ENCODE measurements at places on chromosomes 5 and 9. TPM values are rescaled to one million over a fixed set of nuclear protein-coding genes. Genes with fewer than 3 reads are reported as not detected.

Gene PTPRD
- 101 TPM for total RNA-seq

Gene PRDM9
- not detected for total RNA-seq

Gene MSANTD3
- 15.9 TPM for total RNA-seq

GRCh38 chr5:140112685-140113179 lies 1.2 kb upstream of the PURA start:
- no peak for DNase-seq
- peaks cover 74% of the 10 kb centered on the region for H3K4me1 ChIP-seq
- H3K36me3 ChIP-seq = no peaks in the 10 kb centered on the region

DNA sequence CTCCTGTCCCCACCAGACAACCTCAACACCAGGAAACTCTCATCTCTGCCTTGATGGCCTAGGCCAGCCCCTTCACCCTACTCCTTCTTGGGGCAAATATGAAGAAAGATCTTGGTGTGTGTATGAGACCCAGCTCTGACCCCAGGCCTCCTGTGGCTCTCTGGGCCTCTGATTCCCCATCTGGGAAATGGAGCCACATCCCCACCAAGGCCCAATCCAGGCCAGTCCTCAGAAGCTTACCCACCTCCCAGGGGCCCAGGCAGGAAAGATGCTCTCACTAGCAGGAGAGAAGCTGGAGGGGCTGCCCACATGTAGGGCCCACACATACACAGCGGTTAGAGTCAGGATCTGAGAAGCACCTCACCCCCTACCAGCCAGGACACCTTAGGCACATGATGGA lies 38.9 kb downstream of the BICD2 start:
- no peaks in the 10 kb centered on the region for H3K27me3 ChIP-seq
- DNase-seq = no peak
- H3K4me1 ChIP-seq = no peaks in the 10 kb centered on the region
- H3K4me3 ChIP-seq = no peak overlapping the region
- no peak overlapping the region for H3K27ac ChIP-seq
- peaks cover 23% of the 10 kb centered on the region for H3K36me3 ChIP-seq

- no peaks in the 10 kb centered on the region for H3K27me3 ChIP-seq
- no peak overlapping the region for H3K4me3 ChIP-seq
- no peak for DNase-seq
- H3K27ac ChIP-seq = no peak overlapping the region
Observed at GRCh38 chr9:13142776-13143175, 136.7 kb downstream of the MPDZ start.

- H3K4me3 ChIP-seq = no peak overlapping the region
- H3K27me3 ChIP-seq = no peaks in the 10 kb centered on the region
- H3K36me3 ChIP-seq = no peaks in the 10 kb centered on the region
Observed at GRCh38 chr9:89888233-89888632, 283.4 kb downstream of the GADD45G start.

- H3K27me3 ChIP-seq = no peaks in the 10 kb centered on the region
- DNase-seq = no peak
- H3K4me1 ChIP-seq = peaks cover 6% of the 10 kb centered on the region
- peaks cover 3% of the 10 kb centered on the region for H3K36me3 ChIP-seq
- no peak overlapping the region for H3K4me3 ChIP-seq
Observed at GRCh38 chr5:138831703-138832102, 43.4 kb downstream of the LRRTM2 start.

- DNase-seq = no peak
- H3K27me3 ChIP-seq = no peaks in the 10 kb centered on the region
- no peak overlapping the region for H3K27ac ChIP-seq
Observed at GRCh38 chr9:137146527-137146918, 7.6 kb downstream of the GRIN1 start.

- no peak for DNase-seq
- H3K27ac ChIP-seq = no peak overlapping the region
- no peaks in the 10 kb centered on the region for H3K4me1 ChIP-seq
- H3K4me3 ChIP-seq = no peak overlapping the region
- no peaks in the 10 kb centered on the region for H3K27me3 ChIP-seq
Observed at GRCh38 chr9:95545831-95546567, 29.2 kb upstream of the PTCH1 start.

GRCh38 chr9:107137495-107138202 lies 145.4 kb upstream of the RAD23B start:
- no peak for DNase-seq
- peaks cover 19% of the 10 kb centered on the region for H3K4me1 ChIP-seq
- H3K36me3 ChIP-seq = no peaks in the 10 kb centered on the region
- no peak overlapping the region for H3K27ac ChIP-seq

DNA sequence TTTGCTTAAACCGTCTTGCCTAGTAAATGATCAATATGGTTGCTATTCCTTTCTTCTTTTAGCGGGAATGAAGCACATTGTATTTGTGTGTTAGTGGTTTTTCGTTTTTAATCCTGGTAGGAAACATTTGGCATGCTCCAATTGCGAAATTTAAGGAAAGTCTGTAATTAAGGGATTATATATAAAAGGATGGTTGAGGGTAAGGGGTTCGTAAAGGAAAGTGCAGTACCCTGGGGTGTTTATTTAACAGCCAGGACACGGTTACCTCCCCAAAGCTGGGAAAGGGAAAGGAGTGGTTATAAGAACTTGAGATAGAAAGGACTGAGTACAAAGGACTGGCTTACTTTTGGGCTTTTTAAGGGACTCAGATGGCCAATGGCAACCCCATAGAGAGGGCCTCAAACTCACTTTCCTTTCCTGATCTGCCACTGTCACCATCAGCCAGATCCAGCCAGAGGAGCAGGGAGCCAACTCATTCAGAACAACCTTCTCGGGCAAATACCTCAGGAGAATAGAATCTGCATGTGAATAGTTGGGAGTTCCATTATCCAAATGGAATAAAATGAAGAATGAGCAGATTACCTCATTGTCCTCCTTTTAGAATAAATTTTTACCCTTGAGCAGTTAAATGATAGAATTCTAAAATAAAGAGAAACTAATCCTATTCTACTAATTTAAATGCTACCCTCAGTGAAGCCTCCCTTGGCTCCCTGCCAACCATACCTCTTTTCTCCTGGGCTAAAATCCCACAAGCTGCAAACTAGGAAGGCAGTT lies 117.7 kb downstream of the SNCAIP start:
- no peaks in the 10 kb centered on the region for H3K36me3 ChIP-seq
- H3K27ac ChIP-seq = no peak overlapping the region
- DNase-seq = no peak
- H3K4me3 ChIP-seq = no peak overlapping the region
- H3K4me1 ChIP-seq = peaks cover 11% of the 10 kb centered on the region

DNA sequence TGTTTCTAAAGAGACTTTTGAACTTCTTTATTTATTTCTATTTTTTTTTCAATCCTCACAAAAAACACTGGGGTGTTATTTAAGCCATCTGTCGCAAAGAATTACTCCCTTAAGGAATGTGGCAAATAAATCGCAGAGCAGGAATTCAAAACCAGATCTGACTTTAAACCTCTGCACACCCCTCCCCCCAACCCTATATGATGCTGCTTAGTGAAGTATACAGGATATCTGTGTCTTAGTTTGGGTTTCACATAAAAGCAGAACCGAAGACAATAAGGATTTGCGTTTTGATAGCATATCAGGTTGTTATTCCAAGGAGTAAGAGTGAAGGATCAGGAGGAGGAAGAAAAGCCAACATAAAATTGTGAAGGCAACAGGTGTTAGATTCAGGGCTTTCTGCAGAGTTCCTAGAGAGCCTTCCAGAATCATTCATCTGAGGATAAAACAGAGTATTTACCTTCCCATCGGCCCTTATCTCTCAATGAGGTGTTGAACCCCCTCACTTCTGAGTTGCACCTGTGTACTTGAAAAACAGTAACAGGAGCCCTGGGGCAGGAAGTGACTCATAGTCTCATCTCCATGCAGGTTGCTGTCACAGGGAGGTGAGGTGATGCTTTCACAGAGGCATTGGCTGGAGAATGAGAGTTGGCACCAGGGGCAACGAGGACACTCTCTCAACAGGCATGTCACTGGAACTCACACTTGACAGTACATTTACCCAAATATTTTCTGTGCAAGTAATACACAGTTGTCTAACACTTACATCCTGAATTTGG lies 33.5 kb upstream of the DMRT3 start:
- DNase-seq = no peak
- no peaks in the 10 kb centered on the region for H3K36me3 ChIP-seq
- no peak overlapping the region for H3K27ac ChIP-seq
- no peaks in the 10 kb centered on the region for H3K4me1 ChIP-seq
- no peak overlapping the region for H3K4me3 ChIP-seq
